ENCODE measurements at places on chromosomes 1 and 21.
A peak's percentile ranks its signal among the peaks of the same experiment; 100 is the strongest.

- no peaks in the 10 kb centered on the region for H3K4me1 ChIP-seq
- DNase-seq = no peak
- H3K36me3 ChIP-seq = no peaks in the 10 kb centered on the region
- H3K27me3 ChIP-seq = peaks cover 2% of the 10 kb centered on the region
- no peak overlapping the region for H3K27ac ChIP-seq
These were observed 120.3 kb downstream of the ZBTB18 start for GRCh38 chr1:244171241-244171985.

DNA sequence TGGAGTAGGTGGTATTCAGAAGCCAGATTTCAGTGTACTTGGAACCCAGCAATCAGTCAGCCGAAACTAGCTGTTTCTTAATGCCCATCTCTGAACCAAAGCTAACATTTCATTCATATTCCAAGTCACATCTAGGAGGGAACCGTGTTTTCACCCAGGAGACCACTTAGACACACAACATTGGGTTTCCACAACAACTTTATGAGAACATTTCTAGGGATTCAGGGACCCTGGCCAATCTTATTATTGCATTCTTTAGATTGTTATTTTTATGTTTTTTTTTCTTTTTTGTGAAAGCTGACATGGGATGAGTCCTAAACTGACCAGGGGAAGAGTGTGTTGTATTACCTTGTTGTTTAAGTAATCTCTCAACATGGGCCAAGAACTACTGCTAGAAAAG, 72.5 kb upstream of the KIAA0040 start:
- H3K4me1 ChIP-seq = no peaks in the 10 kb centered on the region
- no peak overlapping the region for H3K4me3 ChIP-seq
- no peaks in the 10 kb centered on the region for H3K27me3 ChIP-seq

DNA sequence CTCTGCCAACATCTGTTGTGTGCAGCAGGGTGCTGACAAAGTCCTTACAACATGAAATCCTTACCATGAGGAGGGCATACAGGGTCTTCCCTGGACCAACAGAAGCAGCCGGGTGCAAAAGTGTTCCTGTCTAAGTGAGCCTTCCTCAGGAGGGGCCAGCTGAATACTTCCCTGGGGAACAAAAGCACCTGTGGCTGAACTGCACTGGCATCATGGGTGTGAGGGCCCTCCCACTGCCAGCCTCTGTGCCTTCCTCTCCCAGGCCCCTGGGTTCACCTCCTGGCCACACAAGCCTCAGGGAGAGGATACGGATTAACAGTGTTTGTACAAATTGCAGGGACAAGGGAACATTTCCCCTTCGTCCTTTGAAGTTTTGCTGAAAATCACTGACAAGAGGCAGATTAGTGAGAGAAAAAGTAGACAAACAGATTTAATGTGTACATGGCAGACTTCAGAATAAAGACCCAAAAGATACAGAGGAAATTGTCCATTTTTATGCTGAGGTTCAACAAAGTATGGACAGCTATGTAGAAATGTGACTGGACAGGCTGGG, 91.0 kb upstream of the PPM1J start:
- no peak overlapping the region for H3K27ac ChIP-seq
- no peak for DNase-seq
- H3K27me3 ChIP-seq = peaks cover 15% of the 10 kb centered on the region
- H3K4me3 ChIP-seq = no peak overlapping the region

DNA sequence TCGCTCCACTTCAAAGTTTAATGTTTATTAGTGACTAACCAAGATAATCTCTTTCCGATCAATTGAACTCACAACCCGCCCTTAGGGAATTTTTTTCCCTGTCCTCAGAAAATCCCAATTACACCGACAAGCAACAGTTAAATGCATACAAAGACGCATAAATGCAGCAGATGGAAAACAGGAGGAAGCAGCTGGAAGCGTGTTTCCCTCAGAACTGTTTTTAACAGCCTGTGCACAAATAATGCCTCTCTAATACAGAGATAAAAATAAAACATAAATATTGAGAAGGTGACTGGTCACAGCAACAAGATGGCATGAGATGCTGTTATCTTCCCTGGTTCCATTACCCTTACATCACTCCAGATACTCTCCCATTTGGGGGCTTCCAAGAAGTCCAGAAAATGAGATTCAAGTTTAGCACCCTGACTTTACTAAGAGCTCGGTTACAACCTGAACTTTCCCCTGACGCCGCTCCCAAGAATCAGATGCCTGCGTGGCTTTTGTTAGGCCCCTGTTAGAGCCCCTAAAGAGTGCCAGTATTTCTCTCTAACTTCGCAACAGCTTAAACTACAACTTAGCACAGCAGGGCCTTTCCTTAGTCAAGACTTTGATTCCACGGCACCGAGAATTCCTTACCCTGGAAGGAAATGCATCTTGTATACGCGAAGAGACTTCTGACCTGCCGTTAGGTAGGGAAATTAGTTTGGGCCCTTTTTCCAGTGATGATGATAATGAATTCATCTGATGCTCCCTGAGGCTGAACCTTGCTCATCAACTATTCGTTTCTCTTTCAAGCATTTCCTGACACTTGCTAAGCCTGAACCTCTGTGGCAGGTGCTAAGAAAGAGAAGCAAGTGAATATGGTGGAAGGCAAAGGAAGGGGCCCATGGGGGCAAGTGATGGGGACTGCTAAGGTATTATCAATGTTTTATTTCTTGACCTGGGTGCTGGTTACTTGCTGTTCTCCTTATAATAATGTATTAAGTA, 137.7 kb upstream of the SMYD2 start:
- no peaks in the 10 kb centered on the region for H3K4me1 ChIP-seq
- H3K27me3 ChIP-seq = peaks cover 2% of the 10 kb centered on the region
- H3K4me3 ChIP-seq = no peak overlapping the region
- no peaks in the 10 kb centered on the region for H3K36me3 ChIP-seq
- no peak for DNase-seq

- no peak overlapping the region for H3K4me3 ChIP-seq
- H3K27me3 ChIP-seq = peaks cover 4% of the 10 kb centered on the region
- no peaks in the 10 kb centered on the region for H3K4me1 ChIP-seq
- H3K27ac ChIP-seq = no peak overlapping the region
- DNase-seq = no peak
- no peaks in the 10 kb centered on the region for H3K36me3 ChIP-seq
These were observed 221.1 kb downstream of the KCNJ6 start for GRCh38 chr21:37695111-37695510.

- peaks cover 4% of the 10 kb centered on the region for H3K27me3 ChIP-seq
- H3K36me3 ChIP-seq = no peaks in the 10 kb centered on the region
- peaks cover 6% of the 10 kb centered on the region for H3K4me1 ChIP-seq
- H3K4me3 ChIP-seq = no peak overlapping the region
- no peak for DNase-seq
These were observed 17.8 kb upstream of the PLA2G2E start for GRCh38 chr1:19941206-19941568.

DNA sequence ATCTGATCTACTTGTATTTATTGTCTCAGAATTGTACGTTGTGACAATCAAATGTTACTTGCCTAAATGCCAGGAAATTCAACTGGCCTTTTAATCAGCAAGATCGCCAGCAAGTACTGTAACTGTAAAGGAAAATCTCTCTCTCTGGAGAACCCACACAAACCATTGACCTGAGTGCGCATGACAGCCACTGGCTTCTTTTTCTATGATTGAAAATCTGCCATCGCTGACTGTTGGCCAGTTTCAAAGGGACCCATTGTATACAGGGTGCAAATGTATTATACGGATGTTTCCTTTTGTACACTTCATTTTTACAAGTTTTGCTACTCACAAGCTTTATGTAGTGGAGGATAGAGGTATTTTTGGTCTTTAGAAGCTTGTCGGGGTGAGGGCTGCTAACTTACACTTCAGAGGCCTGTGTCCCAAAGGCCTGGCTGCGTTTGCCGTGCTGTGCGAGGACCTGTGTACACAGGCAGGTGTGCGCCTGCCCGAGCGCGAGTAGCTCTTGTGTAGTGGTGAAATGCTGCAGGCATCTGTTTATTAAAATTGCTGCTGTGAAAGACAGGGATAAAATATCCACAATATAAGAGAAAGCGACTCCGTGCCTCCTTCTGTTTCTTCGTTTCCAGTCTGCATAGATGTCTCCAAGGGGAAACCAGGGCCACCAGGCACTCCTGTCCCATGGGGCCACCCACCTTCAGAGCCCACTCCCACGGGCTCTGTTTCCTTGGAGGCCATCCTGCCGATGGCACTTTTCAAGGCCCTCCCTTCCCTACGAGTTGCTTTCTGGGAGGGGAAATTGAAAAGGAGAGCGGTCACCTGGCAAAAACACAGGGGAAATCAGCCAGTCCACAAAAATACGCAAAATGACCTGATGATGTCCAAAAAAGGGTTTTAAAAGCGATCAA, 25.3 kb upstream of the TRAPPC10 start:
- H3K27me3 ChIP-seq = no peaks in the 10 kb centered on the region
- peaks cover 13% of the 10 kb centered on the region for H3K4me1 ChIP-seq
- H3K36me3 ChIP-seq = peaks cover 18% of the 10 kb centered on the region
- DNase-seq = no peak
- no peak overlapping the region for H3K4me3 ChIP-seq

GRCh38 chr1:160489513-160490261, 33.4 kb downstream of the SLAMF6 start:
- H3K4me3 ChIP-seq = no peak overlapping the region
- H3K4me1 ChIP-seq = peaks cover 2% of the 10 kb centered on the region
- peaks cover 51% of the 10 kb centered on the region for H3K36me3 ChIP-seq
- H3K27ac ChIP-seq = no peak overlapping the region
- H3K27me3 ChIP-seq = no peaks in the 10 kb centered on the region

GRCh38 chr1:51518586-51519047, 449 bp downstream of the EPS15 start:
- peak overlapping the region; percentile 93 for H3K4me3 ChIP-seq
- no peaks in the 10 kb centered on the region for H3K27me3 ChIP-seq
- H3K36me3 ChIP-seq = peaks cover 8% of the 10 kb centered on the region
- peaks cover 52% of the 10 kb centered on the region for H3K4me1 ChIP-seq
- peak overlapping the region; percentile 88 for H3K27ac ChIP-seq

DNA sequence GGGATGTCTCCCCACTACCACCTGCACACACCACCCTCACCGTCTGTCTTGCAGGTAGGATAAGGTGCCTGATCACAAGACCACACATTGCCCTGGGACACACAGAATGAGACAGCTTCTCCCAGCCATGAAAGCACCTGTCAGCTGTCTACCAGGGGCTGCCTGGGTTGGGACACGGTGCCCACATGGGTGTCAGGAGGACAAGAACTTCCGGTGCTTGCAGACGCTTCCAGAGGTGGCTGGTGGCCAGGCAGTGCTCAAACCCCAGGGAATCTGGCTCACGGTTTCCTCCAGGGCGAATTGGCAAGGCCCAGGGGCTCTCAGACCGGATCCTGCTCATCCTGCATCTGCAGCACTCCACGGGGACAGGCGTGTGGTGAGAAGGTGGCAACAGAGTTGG, 182.6 kb upstream of the ARHGEF16 start:
- H3K27me3 ChIP-seq = no peaks in the 10 kb centered on the region
- no peaks in the 10 kb centered on the region for H3K4me1 ChIP-seq
- H3K36me3 ChIP-seq = no peaks in the 10 kb centered on the region
- DNase-seq = no peak
- H3K27ac ChIP-seq = no peak overlapping the region
- no peak overlapping the region for H3K4me3 ChIP-seq

GRCh38 chr1:204223129-204223860, 9.5 kb upstream of the GOLT1A start:
- no peaks in the 10 kb centered on the region for H3K36me3 ChIP-seq
- H3K27ac ChIP-seq = no peak overlapping the region
- H3K27me3 ChIP-seq = no peaks in the 10 kb centered on the region
- no peak overlapping the region for H3K4me3 ChIP-seq
- no peak for DNase-seq

- no peaks in the 10 kb centered on the region for H3K27me3 ChIP-seq
- no peak overlapping the region for H3K4me3 ChIP-seq
- no peak overlapping the region for H3K27ac ChIP-seq
- H3K36me3 ChIP-seq = no peaks in the 10 kb centered on the region
These were observed 81.6 kb upstream of the KCNE2 start for GRCh38 chr21:34282223-34282622.

DNA sequence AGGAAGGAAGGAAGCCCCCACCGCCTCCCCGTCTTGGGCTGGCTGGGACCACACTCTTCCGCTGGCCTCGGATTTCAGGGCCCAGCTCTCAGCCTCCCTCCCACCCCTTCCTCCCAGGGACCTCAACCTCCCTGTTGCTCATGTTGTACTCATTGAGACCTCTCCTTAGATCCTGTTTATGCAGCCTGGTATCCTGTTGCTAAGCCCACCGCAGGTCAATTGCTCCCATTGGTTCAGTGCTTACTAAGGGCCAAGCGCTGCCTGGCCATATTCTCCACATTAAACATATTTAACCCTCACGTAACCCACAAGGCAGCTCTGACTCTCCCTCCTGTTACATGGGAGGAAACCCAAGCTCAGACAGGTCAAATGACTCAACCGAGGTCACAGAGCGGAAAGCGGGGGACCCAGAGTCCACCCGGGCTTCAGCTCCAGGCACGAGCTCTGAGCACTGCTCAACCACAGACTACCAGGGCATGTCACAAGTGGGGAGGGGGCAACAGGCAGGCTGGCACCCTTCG, 23.2 kb upstream of the H6PD start:
- DNase-seq = no peak
- no peak overlapping the region for H3K4me3 ChIP-seq
- H3K27me3 ChIP-seq = peaks cover 19% of the 10 kb centered on the region
- no peak overlapping the region for H3K27ac ChIP-seq

GRCh38 chr1:59427155-59427554, 130.3 kb downstream of the FGGY start:
- no peak overlapping the region for H3K27ac ChIP-seq
- H3K36me3 ChIP-seq = no peaks in the 10 kb centered on the region
- no peaks in the 10 kb centered on the region for H3K27me3 ChIP-seq
- DNase-seq = no peak

- no peaks in the 10 kb centered on the region for H3K27me3 ChIP-seq
- H3K4me1 ChIP-seq = no peaks in the 10 kb centered on the region
- no peaks in the 10 kb centered on the region for H3K36me3 ChIP-seq
These were observed 95.9 kb downstream of the LRIG2 start for GRCh38 chr1:113168946-113169345.

- H3K27me3 ChIP-seq = no peaks in the 10 kb centered on the region
- DNase-seq = no peak
- no peaks in the 10 kb centered on the region for H3K36me3 ChIP-seq
- H3K27ac ChIP-seq = no peak overlapping the region
- peaks cover 9% of the 10 kb centered on the region for H3K4me1 ChIP-seq
These were observed 474.0 kb upstream of the B3GALT2 start for GRCh38 chr1:193660428-193660827.

GRCh38 chr1:2611621-2612437, 21.0 kb downstream of the MMEL1 start:
- no peaks in the 10 kb centered on the region for H3K4me1 ChIP-seq
- peaks cover 2% of the 10 kb centered on the region for H3K27me3 ChIP-seq
- no peak for DNase-seq
- H3K27ac ChIP-seq = no peak overlapping the region
- H3K4me3 ChIP-seq = no peak overlapping the region

DNA sequence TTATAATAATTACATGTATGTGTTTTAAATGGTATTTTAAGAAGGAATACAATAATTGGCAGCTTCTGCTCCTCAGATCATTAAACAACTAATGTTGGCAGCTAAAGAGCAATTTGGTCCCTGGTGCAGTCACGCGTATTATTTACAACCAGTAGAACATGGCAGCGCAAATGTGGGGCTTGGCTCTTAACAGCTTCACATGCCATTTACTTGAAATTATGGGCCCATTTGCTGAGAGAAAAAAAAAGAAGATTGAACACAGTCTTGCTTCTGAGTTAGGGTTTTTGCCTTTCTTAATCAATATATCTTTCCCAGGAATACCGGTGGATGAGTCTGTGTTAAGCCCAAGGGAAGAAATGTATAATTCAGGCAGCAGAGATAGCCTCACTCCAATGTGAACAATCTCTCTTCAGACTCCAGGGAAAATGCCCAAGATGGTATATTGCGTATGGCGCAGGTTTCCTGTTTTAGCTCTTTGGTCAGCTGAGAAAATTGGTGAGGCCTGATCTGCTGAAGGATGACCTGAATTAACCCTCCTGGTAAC, 174.5 kb downstream of the DISC1 start:
- H3K27me3 ChIP-seq = no peaks in the 10 kb centered on the region
- no peak overlapping the region for H3K27ac ChIP-seq
- no peaks in the 10 kb centered on the region for H3K4me1 ChIP-seq
- DNase-seq = no peak
- peaks cover 8% of the 10 kb centered on the region for H3K36me3 ChIP-seq
